Chondrocyte (in vitro differentiated cells): ENCODE measurements at places on chromosomes 2 and 18. TPM values are rescaled to one million over a fixed set of nuclear protein-coding genes. Genes with fewer than 3 reads are reported as not detected.

SDC1 gene
- 11.4 to 13.2 TPM (median 12.6 TPM) in 3 replicates for total RNA-seq

ABCB11 gene
- total RNA-seq, result not detected in 3 replicates

EFHD1 gene
- 109 to 178 TPM (median 175 TPM) in 3 replicates for total RNA-seq

DNA sequence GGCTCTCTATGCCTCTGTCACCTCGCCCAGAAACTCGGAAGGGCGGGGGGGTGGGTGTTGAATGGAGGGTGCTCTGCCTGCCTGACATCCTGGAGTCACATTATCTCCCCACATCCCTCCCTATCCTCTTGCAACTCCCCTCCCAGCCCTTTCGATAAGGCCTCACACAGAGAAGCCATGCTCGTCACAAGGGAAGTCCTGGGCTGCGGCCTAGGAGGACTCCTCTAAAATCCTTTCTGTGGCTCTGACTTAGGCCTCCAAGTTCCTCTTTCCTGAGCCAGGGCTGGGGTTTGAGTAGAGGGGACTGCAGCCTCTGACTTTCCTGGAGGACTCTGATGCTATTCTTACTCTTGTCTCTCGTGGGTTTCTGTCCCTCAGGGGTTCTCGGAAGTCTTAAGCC is 75.0 kb upstream of the PKDCC start:
- no peaks in the 10 kb centered on the region for H3K36me3 ChIP-seq
- no peak for DNase-seq
- no peaks in the 10 kb centered on the region for H3K27me3 ChIP-seq

DNA sequence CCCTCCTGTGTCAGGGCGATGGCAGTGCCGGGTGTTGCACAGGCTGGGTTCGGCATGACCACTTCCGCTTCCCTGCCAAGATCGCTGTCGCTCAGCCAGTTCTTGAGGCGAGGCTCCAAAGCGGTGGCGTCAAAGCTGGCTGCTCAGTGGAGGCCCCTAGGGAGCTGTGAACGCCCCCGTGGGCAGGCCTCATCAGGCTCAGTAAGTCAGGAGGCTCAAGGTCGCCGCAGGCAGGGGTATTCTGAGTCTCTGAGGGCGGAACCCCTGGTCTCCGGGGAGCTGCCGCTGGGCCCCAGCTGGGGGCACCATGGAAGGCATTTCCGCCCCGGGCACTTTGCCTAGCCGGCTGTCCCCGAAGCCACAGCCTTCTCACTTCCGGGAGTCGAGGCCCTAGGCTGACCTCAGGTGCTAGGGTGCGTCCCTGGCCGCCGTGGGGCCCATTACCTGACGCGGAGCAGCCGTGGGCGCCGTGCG is 210.4 kb downstream of the SOCS6 start:
- no peak for DNase-seq
- H3K4me3 ChIP-seq, result no peak overlapping the region
- H3K36me3 ChIP-seq, result no peaks in the 10 kb centered on the region
- H3K27me3 ChIP-seq, result peaks cover 26% of the 10 kb centered on the region
- H3K27ac ChIP-seq, result no peak overlapping the region

- no peak overlapping the region for H3K27ac ChIP-seq
- H3K36me3 ChIP-seq, result no peaks in the 10 kb centered on the region
These were observed 8.5 kb upstream of the CYRIA start for GRCh38 chr2:16674154-16674553.

DNA sequence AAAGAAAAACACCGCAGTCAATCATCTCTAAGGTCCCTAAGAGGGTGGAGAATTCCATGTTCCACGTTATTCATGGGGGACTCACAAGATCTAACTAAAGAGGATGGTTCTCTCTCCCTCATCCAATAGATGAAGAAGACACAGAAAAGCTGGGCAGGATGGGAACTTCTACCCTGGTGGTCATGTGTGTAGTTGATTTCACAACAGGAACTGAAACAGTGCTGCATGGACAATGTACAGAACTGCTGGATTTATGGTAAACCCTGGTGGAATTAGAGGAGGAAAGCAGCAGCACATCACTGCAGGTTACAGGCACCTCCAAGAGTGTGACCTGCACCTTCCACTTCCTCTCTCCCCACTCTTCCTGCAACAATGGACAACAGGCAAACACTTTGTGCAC is 31.4 kb downstream of the FECH start:
- no peak for DNase-seq
- no peak overlapping the region for H3K4me3 ChIP-seq
- no peak overlapping the region for H3K27ac ChIP-seq
- H3K27me3 ChIP-seq, result no peaks in the 10 kb centered on the region
- H3K4me1 ChIP-seq, result no peaks in the 10 kb centered on the region
